T-helper 2 cell (primary cell): ENCODE measurements at places on chromosomes 4 and X.

DNA sequence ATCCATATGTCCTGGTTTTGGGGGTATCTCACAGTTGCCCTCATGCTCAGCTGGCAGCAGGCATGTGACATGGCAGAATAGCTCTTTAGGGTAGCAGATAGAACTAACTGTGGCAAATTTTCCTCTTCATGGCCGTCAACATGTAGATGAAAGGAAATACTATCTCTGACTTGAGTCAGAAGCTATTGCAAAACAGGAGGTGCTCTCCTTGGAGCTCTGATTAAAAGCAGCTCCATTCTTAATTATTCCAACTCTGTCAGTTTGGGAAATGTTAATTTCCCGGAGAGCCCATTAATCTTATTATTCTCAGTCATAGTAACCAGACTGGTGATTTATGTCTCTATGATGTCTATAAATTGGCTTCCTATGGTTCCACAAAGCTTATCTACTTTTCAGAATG is 18.2 kb downstream of the IL13RA1 start:
- no peak for DNase-seq

DNA sequence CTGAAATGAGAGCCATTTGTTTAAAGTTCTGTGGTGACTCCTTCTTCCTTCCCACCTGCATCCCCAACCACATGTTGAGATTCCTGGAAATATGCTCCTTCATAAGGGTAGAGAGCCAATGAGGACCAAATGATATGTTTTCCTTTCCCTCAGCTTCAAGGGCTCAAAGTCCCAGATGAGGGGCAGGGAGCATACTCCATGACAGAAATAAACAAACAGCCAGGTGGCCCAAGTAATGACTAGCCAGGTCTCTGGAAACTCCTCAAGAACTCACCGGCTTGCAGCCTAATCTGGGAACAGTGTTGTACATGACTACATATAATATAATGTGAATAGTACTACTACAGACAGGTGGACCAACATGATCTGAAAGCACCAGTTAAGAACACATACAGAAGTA is 392.3 kb downstream of the PACRGL start:
- no peak for DNase-seq

DNA sequence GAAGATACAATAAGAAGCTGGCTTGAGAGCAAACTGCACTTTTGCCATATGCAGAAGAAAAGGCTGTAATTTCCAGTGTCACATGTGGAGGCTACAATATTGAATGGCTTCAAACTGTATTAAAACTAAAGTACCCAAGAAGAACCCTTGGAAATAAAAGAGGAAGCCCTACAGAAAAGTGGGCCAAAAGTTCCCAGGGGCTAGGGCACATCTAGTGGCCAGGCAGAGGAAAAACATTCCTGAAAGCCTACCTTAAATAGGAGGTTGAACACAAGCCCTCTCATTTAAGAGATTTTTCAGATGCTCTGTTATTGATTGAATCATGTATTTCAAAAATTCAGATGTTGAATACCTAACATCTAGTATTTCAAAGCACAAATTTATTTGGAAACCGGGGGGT is 40.6 kb upstream of the PRDX4 start:
- DNase-seq = no peak

- DNase-seq = no peak
Observed at GRCh38 chr4:26020083-26020668, 106.2 kb downstream of the SMIM20 start.

DNA sequence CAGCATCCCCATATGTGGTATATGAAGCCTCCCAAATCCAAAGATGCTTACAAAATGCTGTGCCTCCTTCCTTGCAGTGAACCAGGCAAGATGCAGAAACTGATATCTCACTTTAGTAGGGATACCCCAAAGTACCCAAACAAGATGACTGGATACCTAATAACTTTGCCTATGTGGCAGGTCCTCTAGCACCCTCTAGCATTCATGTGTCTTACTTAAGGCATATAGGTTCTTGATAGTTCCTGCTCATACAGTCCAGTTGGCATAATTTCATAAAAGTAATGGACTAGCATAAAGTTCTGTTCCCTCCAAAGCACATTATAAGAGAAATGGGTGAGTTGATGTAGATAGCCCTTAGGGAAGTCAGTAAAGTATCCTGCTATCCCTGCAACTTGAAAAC is 36.8 kb upstream of the SPP1 start:
- DNase-seq = no peak

- no peak for DNase-seq
Observed at GRCh38 chr4:88251924-88252323, 32.4 kb downstream of the PPM1K start.

DNA sequence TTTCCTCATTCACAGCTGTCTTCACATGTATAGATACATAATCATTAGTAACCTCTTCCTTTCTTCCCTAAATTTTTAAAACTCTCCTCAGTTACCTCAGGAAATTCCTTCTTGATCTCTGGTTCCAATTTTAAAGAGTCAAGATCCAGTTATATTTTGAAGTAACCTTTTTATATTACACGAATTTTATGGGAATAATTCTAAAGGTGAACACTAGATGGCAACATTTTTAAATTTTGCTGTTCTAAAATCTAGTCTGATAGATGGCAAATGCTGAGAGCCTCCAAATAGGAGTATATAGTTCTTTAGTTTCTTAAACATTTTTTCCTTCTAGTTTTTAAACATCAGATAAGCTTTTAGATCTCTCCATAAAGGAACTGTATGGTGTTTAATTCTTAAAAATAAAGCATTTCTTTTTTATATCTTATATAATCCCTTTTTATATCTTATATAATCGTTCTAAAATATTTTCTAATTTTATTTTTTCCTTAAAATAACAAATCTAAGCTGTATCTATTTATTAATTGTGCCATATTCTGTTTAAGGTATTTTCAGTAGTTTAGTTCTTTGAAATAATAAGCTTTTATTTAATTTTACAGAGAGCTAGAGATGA is 37.9 kb upstream of the PAPSS1 start:
- peak; percentile 10 for DNase-seq

DNA sequence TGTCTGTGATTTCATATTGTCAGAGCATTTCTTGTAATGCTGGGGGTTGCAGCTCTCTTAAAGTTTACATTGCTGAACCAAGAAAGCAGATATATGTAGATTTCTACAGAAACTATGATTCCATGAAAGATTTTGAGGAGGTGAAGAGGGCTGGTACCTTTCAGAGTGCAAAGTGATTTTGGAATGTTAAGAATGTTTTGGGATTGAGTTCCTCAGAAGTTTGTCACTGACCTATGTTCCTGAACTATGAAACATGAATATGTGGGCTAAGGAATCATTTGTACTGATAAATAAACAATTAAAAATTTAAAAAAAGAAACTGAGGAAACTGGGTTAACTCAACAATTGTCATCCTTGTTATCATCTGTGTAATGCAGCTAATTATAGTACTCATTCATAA is 12.3 kb upstream of the CHIC2 start:
- no peak for DNase-seq

DNA sequence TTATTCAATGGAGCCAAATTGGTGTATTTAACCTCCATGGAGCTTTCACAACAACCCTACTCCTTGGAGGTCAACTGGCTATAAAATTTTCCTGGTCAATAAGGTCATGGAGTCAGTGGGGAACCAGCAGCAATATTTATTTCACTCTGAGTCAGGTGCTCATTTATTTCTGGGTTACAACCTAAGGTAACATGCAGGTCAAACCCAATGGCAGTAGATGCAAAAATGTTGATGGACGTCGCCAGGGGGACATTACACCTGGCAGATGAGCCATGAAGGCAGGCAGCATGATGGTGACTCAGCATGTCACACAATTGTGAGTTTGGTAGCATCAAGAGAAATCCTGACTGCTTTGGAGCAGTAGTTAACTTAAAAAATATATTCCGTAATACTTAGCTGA is 514.1 kb downstream of the IL15 start:
- DNase-seq = no peak

- no peak for DNase-seq
Observed at GRCh38 chr4:155473420-155474095, 96.8 kb upstream of the MAP9 start.

- no peak for DNase-seq
Observed at GRCh38 chr4:155353923-155354540, 22.7 kb downstream of the MAP9 start.

DNA sequence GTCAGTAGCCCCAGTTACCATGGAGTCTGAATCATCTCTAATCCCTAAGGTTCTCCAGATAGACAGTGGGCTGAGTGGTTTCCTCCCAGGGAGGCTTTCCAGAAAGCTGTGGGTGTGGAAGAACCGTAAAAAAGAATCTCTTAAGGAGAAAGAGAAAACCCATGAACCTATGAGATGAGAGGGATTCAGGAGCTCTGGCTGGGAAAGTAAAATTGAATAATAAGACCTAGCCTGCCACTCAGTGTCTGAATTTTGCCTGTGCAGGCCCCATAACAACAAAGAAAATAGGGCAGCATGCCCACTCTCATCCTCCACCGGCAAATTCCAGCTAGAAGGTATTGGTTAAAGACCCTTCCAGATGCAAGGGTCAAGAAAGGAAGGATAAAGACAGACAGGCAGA is 16.9 kb downstream of the AWAT2 start:
- DNase-seq = no peak

DNA sequence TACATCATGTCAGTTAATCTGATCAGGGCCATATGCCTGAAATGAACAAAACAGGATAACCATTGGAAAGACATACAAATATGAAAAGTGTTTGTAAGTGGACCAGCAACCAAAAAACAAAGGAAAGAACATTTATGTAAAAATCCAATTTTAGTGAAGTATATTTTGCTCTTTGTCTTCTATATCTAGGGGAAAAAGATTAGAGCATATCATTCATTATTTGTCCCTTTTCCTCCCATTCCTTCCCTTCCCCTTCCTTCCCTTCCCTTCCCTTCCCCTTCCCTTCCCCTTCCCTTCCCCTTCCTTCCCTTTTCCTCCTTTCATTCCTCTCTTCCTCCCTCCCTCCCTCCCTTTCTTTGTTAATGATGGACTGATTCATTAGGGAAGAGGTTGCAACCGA is 1.8 kb upstream of the GNRHR start:
- no peak for DNase-seq

DNA sequence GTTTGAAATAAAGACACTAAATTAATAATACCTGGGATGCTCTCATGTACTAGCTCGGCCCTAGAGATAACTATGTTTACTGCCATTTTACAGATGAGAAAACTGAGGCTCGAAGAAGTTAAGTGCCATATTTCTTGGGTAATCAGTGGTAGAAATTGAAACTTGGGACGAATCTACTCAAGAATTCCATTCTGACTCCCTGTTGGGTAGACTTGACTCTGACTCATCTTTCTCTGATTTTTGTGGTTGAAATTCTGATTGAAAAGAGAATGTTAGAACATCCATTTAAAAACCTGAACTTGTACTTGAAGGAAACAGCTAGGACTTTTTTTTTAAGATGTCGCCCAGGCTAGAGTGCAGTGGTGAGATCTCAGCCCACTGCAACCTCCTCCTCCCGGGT is 50.1 kb upstream of the NSUN7 start:
- no peak for DNase-seq

- no peak for DNase-seq
Observed at GRCh38 chr4:146790515-146790914, 151.8 kb downstream of the POU4F2 start.

DNA sequence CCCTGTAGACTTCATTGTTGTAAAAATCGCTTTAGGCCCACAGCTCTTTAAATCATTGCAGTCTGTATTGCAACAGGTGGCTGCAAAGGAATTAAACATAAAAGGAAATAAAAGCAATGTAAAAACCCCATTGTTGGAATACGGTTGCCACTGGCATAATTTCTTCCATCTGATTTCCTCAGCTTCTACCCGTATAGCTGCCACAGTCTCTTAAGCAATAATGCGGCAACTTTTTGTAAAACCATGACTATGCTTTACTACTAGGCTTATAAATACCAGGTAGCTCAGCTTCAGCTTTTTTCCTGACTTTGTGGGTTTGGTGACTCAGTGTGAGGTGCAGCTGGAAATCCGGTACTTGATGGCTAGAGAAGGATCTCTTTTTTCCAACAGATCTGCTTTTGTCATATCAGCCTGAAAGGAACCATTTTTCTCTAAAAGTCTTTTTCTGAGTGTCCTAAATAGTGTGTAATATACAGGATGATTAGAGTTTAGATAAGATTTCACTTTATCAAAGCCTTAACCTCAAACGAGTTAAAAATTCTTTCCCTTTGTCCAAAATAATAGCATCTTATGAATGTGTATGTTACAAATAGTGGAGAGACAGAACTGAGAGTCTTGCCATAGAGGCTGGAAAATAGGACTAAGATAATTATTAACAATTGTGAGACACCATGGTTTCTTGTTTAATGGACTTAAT is 268.0 kb downstream of the ADGRL3 start:
- no peak for DNase-seq

- DNase-seq = no peak
Observed at GRCh38 chr4:25938366-25938765, 24.3 kb downstream of the SMIM20 start.

- DNase-seq = no peak
Observed at GRCh38 chr4:667545-667925, 6.5 kb downstream of the ATP5ME start.

DNA sequence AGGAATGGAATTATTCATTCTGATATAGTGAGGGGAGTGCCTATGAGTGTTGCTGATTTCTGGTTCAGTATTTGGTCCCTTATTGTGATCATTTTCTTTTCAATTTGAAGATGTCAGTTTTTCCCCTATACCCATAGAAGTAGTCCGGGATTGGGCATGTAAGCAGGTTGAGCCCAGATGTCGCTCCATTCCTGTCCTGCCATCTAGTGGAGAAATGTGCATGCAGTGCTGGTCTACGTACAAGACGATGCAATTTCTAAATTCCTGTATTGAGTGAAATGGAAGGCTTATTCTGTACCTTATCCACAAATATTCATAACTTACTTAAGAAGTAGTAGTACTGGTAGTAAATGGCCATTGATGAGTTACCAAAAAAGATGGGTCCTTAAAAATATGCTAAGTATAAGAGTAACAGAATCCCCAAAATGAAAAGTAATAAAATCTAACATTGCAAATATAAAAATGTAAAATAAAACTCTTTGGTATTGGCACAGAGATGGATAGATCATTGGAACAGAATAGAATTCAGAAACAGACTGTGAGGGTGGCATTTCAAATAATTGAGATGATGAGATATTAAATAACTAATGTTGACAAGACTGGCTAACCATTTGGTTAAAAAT is 60.9 kb downstream of the UGT8 start:
- peak; percentile 39 for DNase-seq

DNA sequence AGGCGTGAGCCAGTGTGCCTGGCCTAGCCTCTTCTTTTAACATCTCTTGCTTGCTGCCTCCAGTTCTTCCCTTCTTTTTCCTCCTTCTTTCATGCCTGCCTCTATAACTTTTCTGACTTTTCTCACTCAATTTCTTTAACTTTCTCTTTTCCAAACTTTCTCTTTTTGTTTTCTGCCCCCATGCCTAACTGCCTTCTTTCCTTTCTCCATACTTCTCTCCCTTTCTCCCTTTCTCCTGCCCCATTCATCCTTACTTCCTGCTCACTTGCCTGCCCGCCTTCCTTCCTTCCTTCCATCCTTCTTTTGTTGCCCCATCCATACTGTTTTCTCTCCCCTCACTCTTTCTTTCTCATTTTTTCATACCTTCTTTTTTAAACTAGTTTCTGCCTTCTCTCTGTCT is 105.2 kb downstream of the RBMX2 start:
- no peak for DNase-seq

GRCh38 chr4:37735578-37735977 is 49.4 kb upstream of the RELL1 start:
- DNase-seq = no peak

GRCh38 chr4:33386764-33387163 is 2666.6 kb downstream of the PCDH7 start:
- no peak for DNase-seq
